Stimulated activated CD8-positive, alpha-beta memory T cell treated with anti-CD3 and anti-CD28 coated beads, Interleukin-4, amount 100 ng/mL, for 4 hours (primary cell): ENCODE measurements at places on chromosomes 6 and 20.

DNA sequence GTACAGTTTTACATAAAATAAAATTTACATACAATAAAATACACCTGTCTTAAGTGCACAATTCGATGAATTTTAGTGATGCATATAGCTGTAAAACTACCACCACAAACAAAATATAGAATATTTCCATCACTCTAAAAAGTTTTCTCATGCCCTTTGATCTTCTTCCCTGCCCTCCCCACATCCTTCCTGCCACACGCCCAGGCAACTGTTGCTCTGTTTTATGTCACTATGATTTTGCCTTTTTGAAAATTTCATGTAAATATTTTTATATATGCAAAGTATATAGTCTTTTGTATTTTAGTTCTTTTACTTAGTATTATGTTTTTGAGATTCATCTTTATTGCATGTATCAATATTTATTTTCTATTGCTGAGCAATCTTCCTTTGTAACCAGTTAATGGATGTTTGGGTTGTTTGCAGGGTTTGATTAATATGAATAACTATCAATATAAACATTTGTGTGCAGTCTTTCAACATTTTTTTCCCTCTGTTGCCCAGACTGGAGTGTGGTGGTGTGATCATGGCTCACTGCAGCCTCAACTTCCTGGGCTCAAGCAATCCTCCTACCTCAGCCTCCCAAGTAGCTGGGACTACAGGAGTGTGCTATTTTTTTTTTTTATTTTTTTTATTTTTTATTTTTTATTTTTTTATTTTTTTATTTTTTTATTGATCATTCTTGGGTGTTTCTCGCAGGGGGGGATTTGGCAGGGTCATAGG lies 23.8 kb upstream of the SAMHD1 start:
- DNase-seq = peak; percentile 26

DNA sequence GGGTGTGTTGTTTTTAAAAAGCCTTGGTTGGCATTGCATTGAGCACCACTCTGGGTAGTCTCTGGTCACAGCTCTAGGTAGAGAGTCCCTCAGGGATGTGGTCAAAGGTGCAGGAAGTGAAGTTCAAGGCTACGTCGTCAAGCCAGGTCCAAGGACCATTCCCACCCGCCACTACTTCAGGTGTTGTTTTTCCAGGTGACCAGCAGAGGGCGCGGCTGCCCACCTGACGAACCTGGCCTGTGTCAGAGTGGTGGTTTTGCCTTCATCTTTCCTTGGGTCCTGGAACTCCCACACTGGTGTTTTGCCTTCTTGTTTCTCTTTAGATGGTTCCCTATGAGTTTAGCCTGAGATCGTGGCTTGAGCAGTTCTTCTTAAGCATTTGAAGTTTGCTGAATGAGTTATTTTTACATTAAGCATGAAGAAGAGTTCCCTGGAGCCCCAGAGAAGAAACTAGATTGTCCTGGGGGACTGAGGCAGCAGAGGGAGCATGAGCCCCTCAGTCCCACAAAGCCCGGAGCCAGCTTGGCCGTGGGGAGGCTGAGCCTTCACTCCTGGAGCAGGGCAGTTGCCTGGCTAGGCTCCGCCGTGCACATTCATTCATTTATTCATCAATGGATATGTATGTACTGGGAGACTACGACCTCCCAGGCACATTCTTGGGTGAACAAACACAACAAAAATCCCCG lies 5.6 kb upstream of the PHACTR3 start:
- no peak for DNase-seq

GRCh38 chr20:3434232-3434631 lies 26.8 kb upstream of the DNAAF9 start:
- no peak for DNase-seq

DNA sequence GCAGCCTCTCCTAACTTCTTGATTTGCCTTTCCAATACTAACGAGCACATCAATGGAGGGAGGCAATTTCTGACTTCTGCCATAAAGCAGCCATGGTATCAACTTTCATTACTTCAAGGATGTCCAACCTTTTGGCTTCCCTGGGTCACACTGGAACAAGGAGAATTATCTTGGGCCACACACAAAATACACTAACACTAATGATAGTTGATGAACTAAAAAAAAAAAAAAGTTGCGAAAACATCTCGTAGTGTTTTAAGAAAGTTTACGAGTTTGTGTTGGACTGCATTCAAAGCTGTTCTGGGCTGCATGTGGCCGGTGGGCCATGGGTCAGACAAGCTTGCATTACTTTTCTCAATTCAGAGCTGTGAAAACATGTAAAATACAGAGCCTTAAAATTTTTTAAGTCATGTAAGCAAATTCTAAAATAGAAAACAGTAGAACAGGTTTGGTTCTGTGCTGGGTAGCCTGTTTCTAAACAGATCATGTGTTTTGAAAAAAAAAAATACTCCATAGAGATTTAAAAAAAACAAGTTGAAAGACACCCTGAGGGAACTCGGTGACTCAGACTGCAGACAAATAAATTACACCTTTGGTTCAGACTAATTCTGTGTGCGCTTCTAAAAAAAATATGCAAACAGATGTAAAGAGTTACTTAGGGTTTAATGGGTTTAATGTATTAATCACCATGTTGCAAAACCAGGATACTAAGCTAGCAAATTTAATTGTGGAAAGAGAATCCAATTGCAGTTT lies 43.6 kb upstream of the SLC22A23 start:
- DNase-seq = no peak

- DNase-seq = no peak
Measured at GRCh38 chr6:50093116-50093937, 43.6 kb upstream of the DEFB112 start.

DNA sequence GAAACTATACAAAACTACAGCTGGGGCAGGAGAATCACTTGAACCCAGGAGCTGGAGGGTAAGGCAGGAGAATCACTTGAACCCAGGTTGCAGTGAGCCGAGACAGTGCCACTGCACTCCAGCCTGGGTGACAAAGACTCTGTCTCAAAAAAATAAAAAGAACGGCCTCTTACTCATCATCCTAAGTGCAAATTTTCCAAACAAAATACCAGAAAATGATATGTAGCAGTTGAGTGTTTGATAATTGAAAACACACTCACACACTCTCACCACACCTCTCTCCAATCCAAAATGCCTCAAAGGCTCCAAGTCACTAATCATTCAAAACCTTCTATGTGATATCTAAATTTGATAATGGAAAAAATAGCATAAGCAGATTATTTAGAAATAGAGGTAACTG lies 198.6 kb upstream of the SHLD1 start:
- no peak for DNase-seq

DNA sequence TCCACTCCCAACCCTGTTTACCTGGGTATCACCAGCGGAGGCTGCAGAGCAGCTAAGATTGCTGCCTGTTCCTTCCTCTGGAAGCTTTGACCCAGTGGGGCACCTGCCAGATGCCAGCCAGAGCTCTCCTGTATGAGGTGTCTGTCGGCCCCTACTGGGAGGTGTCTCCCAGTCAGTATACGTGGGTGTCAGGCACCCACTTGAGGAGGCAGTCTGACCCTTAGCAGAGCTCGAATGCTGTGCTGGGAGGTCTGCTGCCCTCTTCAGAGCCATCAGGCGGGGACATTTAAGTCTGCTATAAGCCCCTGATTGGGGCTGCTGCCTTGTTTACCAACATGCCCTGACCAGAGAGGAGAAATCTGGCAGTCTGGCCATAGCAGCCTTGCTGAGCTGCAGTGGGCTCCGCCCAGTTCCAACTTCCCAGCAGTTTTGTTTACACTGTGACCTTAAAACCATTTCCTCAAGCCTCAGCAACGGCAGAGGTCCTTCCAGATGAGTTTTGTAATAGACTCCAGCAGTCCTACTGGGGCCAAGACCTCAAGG lies 2.8 kb downstream of the RAET1E start:
- no peak for DNase-seq

DNA sequence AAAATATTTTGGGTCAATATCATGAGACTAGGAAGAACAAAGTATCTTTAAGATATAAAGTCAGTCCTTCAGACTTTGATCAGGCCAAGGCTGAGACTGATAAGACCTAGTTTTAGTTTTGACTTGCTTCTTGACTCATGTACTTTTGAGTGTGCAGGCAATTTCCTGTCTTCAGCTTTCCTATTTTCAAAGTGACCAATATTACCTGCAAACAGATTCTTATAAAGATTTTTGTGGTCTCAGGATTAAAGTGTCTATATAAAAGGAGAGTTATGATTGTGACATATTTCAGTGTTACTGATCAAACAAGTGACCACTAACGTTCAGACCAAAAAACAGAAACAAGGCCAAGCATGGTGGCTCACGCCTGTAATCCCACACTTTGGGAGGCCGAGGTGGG lies 36.0 kb upstream of the AKIRIN2 start:
- DNase-seq = no peak
